Muscle of leg (tissue), 16 donors: ENCODE measurements at places on chromosomes 6 and 20.
A peak's percentile ranks its signal among the peaks of the same experiment; 100 is the strongest.

DNA sequence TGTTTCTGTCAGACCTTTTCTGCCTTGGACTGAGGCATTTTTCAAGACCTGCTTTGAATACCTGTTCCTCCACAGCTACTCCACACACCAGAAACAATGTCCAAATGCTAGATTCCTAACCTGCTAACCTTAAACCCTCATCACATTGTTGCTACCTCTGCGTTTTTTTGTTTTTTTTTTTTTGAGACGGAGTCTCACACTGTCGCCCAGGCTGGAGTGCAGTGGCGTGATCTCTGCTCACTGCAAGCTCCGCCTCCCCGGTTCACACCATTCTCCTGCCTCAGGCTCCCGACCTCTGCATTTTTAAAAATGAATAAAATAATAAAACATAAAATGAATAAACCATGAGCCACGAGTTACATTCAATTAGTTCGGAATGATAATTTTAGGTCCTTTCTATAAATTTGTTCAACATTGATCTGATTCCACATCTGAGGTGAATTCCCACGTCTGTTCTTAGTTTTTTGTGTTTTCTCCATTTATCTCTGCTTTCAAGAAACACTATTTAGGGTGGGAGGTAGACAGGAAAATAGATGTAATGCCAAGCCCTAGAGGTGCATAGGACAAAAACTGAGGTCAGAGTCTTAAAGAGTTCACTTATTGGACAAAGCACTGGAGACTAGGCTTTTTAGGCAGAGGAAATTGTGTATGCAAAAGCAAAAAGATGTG lies 1.3 kb downstream of the C6orf89 start:
- H3K36me3 ChIP-seq, result peaks cover 2% of the 10 kb centered on the region
- peaks cover 8% of the 10 kb centered on the region for H3K4me1 ChIP-seq
- H3K27ac ChIP-seq, result peak overlapping the region; percentile 94
- no peak for DNase-seq
- H3K27me3 ChIP-seq, result no peaks in the 10 kb centered on the region

DNA sequence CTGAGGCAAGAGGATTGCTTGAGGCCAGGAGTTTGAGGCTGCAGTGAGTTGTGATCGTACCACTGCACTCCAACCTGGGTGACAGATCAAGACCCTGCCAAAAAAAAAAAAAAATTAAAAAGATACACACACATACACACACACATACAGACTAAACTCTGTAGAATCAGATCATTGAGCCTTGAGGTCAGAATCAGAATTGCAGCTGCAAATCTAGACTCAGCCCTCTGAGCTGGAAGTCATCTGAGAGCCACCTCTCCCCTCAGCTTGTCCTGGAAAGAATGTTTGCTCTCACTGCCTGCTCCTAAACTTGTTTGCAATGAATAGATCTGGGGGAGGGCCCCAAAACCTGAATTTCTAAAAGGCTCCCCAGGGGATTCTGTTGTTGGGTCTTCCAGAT lies 41.4 kb upstream of the ANGPT4 start:
- H3K27ac ChIP-seq, result no peak overlapping the region
- H3K4me1 ChIP-seq, result peaks cover 2% of the 10 kb centered on the region
- H3K27me3 ChIP-seq, result peaks cover 21% of the 10 kb centered on the region
- no peak overlapping the region for H3K4me3 ChIP-seq
- no peak for DNase-seq

DNA sequence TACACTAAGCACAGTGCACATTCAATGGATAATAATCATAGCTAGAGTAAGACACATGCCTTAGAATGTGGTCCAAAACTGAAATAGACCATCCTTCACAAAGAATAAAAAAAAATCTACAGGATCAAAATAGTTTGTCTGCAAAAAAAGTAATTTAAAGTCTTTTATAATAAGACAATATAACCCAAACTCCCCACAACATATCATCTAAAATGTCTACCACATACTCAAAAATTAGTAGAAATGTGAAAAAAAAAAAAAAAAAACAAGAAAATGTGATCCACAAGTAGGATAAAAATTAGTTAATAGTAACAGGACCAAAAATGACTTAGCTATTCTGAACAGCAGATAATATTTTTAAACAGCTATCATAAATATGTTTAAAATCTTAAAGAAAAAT lies 557.2 kb upstream of the ARID1B start:
- no peaks in the 10 kb centered on the region for H3K4me1 ChIP-seq
- DNase-seq, result no peak
- H3K27ac ChIP-seq, result no peak overlapping the region
- no peak overlapping the region for H3K4me3 ChIP-seq
- no peaks in the 10 kb centered on the region for H3K27me3 ChIP-seq
- no peaks in the 10 kb centered on the region for H3K36me3 ChIP-seq

DNA sequence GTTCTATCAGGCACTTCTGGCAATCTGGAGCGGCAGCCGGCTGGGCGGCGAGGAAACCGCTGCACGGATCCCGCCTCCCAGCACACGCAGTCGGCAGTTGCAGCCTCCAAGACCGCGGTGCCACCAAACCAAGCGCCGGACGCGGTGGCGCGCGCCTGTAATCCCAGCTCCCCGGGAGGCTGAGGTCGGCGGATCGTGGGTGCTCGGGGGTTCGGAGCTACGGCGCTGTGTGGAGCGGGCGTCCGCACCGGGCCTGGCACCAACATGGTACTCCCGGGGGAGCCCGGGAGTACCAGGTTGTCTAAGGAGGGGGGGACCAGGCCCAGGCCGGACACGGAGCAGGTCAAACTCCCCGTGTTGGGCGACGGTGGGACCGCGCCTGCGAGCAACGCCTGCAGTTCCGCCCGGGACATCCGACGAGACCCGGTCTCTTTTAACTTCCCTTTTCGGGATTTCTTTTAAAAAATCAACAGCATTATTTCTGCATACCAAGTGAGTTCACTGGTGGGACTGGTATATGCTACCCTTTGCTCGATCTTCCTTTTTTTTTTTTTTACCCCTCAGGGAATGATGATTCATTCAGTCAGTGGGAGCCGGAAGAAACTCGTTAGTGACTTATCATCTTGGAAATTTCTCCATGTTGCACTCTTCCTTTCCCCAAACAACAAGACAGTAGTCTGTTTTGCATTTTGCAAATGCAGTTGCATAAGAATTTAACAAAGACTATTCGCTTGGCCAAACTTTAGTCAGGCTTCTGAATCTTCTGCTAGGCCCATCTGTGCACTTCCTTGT lies 27.6 kb downstream of the ZNF311 start:
- no peak for DNase-seq
- H3K27ac ChIP-seq, result no peak overlapping the region
- H3K27me3 ChIP-seq, result peaks cover 7% of the 10 kb centered on the region
